Vagina (tissue), 2 donors: ENCODE measurements at places on chromosomes 12 and 14. TPM values are rescaled to one million over a fixed set of nuclear protein-coding genes. Genes with fewer than 3 reads are reported as not detected.

- DNase-seq, result no peak
Observed at GRCh38 chr12:7131502-7131866, 1.3 kb downstream of the CLSTN3 start.

DNA sequence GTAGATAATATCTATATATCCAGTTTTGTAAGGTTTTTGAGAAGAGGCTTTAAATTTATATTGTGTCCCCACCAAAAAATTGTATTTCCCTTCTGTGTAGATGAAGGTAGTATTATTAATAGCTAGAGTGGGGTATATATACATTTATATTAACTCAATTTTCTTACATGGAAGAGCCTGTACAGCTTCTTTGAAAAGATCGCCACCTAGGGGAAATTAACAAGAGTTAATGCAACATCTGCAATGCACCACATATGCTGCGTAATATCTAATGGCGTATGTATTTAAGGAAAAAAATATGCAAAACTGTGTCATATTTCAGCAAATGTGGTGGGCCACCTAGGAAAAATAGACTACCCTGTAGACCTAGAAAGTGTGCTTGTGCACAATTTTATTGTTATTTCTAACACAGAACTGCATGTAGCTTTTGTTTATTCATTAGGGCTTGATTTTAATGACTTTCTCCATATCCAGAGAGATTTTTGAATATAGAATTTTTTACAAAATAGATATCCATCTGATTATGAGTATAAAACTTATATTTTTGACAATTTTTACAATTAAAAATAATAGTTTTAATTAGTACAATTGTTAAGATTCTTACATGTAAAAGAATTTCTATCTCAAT lies 14.0 kb downstream of the CCER1 start:
- no peak for DNase-seq

DNA sequence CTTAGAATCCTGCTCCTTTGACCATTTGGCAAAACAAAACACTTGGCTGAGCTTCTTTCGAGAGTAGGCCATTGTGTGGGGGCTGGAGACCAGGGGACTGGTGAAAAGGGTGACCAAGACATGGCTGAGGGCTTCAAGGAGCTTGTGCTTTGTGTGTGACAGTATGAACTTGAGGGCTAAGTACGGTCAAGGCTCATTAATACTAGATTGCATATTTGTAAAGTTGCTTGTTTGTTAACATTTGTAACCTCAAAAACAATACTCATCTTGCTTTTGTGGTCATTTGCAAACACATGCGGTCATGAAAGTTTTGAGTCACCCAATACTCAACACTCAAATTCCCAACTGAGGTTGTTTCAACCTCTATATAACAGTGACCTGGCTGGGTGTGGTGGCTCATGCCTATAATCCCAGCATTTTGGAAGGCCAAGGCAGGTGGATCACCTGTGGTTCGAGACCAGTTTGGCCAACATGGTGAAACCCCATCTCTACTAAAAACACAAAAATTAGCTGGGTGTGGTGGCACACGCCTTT lies 42.5 kb downstream of the ZFYVE26 start:
- no peak for DNase-seq

- DNase-seq, result no peak
Observed at GRCh38 chr12:81987371-81987770, 228.2 kb upstream of the PPFIA2 start.

DNA sequence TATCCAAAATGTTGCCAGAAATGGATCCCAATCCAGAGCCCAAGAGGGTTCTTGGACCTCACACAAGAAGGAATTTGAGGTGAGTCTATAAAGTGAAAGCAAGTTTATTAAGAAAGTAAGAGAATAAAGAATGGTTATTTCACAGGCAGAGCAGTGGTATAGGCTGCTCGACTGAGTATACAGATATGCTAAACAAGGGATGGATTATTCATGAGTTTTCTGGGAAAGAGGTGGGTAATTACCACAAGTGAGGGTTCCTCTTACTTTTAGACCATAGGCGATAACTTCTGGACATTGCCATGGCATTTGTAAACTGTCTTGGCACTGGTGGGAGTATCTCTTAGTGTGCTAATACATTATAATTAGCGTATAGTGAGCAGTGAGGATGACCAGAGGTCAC lies 73.6 kb downstream of the ETNK1 start:
- DNase-seq, result no peak

GRCh38 chr14:55332654-55333570 lies 61.7 kb downstream of the FBXO34 start:
- no peak for DNase-seq

DNA sequence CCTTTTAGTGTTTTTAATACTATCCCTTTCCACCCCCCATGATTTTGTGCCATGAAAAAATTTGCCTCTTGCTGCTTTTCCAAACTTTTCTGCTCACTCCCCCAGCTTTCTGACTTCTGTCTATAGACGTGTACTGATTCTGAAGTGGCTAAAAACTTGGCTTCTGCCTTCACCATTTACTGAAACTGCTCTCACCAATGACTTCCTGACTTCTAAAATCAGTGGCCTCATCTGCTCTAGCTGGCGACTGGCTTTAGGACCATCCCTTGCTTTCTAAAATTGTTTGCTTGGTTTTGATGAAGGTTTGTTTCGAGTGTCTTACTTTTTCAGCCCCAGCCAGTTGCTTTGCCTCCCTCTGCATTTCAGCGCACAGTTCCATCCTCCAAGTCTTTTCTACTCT lies 145.3 kb downstream of the HELB start:
- no peak for DNase-seq

OSGEP gene
- total RNA-seq, result 60.9 TPM

HOXC6 gene
- total RNA-seq, result not detected

MANSC1 gene
- 16.2 TPM for total RNA-seq

ADSS1 gene
- 10.3 TPM for total RNA-seq

GLIPR1 gene
- 6.6 TPM for total RNA-seq
